ENCODE measurements at places on chromosomes 16 and 17. TPM values are rescaled to one million over a fixed set of nuclear protein-coding genes. Genes with fewer than 3 reads are reported as not detected.
A peak's percentile ranks its signal among the peaks of the same experiment; 100 is the strongest.

DNA sequence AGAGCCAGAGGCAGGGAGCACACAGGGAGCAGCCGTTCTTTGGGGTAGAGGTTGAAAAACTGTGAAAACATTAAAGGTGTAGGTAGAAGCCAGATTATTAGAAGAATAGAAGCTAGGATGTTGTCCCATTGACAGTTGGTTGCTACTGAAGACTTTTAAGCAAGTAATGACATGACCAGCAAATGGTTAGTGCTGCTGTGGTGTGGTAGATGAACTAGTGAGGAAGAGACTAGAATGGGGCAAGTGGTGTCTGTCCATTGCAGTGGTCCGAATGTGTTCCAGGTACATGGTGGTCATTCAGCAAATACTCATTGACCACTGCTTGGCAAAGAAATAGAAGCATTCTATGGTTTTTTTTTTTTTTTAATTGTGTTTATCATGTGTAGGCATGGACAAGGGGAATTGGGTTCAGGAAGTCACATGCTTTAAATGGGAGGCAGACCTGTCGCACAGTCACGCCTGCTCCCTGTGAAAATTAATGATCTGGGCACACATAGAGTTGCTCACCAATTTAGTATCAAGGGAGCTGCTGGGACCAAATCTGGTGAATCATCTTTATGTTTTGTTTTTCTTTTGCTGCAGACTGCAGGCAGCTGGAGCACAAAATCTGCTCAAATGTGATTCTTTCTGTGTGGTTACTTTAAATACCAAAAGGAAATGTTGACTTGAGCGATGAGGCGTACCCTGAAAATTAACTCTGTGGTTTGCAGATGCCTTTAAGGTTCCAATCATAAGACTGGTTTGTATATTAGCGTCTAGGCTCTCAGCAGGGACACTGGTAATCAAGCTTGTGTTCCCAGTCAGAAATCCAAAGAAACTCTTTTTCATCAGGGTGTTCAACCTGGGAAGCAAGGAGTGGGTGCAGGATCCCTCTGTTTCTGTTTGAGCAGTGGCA, 30.7 kb downstream of the YPEL2 start:
- H3K27me3 ChIP-seq = no peaks in the 10 kb centered on the region
- H3K27ac ChIP-seq = peak overlapping the region; percentile 97
- H3K4me1 ChIP-seq = peaks cover 99% of the 10 kb centered on the region
- no peak for DNase-seq
- H3K4me3 ChIP-seq = peak overlapping the region; percentile 13

DNA sequence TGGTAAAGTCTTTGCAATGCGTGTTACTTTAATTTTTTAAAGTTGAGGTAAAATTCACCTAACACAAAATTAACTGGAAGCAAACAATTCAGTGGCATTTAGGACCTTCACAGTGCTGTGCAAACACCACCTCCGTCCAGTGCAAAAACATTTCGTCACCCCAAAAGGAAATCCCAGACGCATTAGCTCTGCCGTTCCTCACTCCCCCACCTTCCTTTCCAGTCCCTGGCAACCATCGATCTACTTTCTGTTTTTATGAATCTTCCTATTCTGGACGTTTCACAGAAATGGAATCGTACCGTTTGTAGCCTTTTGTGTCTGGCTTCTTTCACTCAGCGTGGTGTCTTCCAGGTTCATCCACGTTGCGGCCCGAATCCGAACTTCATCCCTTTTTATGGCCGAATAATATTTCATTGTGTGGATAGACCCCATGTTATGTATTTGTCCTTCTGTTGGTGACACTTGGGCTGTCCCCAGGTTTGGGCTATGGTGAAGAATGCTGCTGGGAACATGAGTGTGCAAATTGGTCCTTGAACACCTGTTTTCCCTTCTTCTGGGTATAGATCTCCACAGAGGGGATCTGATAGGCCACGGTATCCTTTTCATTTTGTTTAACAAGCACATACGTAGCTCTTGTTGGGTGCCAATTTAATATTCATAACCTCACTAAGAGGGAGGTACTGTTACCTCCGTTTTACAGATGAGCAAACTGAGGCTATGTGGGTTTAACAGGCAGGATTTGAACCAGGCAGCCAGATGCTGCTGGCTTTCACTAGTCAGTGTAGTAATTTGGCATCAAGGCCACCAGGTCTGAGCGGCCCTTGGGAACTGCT, 232.0 kb upstream of the GSE1 start:
- H3K4me3 ChIP-seq = no peak overlapping the region
- H3K4me1 ChIP-seq = peaks cover 58% of the 10 kb centered on the region
- DNase-seq = no peak
- no peaks in the 10 kb centered on the region for H3K36me3 ChIP-seq

- no peak overlapping the region for H3K27ac ChIP-seq
- no peak overlapping the region for H3K4me3 ChIP-seq
- no peaks in the 10 kb centered on the region for H3K36me3 ChIP-seq
- no peaks in the 10 kb centered on the region for H3K4me1 ChIP-seq
- no peaks in the 10 kb centered on the region for H3K27me3 ChIP-seq
These were observed 45.2 kb downstream of the AXIN2 start for GRCh38 chr17:65515959-65516948.

DNA sequence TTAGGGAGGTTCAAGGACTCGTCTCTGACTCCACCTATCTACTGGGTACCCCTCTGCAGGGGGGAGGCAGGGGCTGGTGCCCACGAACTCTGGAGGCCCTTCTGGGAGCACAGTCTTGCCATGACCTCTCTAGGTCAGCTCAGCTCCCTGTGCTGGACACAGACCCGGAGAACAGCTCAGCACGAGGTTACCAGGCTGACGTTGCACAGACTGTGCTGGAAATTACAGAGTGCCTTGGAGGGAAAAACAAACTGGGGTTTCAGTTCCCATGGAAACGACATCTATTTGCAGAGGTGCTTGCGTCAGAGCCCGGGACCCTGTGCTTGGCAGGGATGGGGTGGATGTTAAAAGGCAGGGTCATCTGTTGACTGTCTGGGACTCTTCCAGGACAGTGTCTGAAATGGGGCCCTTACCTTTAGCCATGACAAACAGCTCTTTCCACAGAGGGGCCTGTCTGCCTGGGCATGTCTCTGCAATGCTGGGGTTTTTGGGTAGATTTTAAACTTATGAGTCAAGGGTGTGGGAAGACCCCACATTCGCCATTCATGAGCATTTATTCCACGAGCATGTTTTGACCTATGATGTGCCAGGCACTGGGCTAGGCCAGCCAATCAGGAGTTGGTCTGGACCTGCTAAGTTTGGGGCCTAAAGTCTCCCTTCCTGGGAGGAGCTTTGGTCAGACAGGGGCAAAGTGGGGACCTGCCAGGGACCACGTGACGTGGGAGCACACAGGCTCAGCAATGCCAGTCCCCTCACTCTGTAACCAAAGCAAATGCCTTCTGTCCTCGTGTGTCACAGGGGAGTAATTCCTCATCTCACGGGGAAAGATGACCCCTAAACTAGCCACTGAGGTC, 22.5 kb downstream of the CCR7 start:
- H3K4me1 ChIP-seq = peaks cover 65% of the 10 kb centered on the region
- peak overlapping the region; percentile 94 for H3K27ac ChIP-seq
- peak; percentile 83 for DNase-seq
- no peaks in the 10 kb centered on the region for H3K36me3 ChIP-seq

DNA sequence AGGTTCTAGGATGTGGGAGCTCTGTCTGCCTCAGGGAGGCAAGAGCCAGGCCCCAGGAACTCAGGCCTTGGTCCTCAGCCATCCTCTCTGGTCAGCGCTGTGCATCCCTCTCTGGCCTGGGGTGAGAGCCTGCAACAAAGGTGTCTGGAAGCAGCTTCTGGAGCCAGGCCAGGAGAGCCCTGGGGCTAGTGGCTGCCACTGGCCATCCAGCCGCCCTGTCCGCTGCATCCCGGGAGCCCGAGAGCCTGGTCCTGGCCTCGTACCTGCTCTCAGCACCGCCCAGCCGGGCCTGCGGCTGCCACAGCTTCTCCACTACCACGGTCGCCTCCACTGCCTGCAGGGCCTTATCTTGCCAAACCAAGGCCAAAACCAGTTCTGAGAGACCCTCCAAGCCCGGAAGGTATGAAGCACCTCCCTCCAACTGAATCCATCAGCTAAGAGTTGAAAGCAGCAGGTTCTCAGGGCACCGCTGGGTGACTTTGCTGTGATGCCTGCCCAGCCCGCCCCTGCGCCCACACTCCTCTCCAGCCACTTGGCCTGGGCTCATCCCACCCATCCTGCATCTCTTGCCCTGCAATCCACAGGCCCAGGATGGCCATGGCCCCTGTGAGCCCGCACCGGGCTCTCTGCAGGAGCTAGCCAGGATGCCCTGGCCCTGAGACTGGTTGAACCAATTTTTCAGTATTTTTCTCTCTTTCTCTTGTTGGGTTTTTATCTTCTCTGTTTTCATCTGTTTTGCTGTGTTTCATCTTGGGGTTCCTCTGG, 85.7 kb downstream of the AMFR start:
- no peak overlapping the region for H3K27ac ChIP-seq
- no peaks in the 10 kb centered on the region for H3K27me3 ChIP-seq
- DNase-seq = no peak
- peaks cover 8% of the 10 kb centered on the region for H3K36me3 ChIP-seq
- peaks cover 17% of the 10 kb centered on the region for H3K4me1 ChIP-seq
- H3K4me3 ChIP-seq = no peak overlapping the region

- peaks cover 8% of the 10 kb centered on the region for H3K4me1 ChIP-seq
- DNase-seq = no peak
- H3K36me3 ChIP-seq = no peaks in the 10 kb centered on the region
- H3K27me3 ChIP-seq = no peaks in the 10 kb centered on the region
- H3K27ac ChIP-seq = no peak overlapping the region
These were observed 18.7 kb downstream of the RAB40B start for GRCh38 chr17:82679586-82680465.

DNA sequence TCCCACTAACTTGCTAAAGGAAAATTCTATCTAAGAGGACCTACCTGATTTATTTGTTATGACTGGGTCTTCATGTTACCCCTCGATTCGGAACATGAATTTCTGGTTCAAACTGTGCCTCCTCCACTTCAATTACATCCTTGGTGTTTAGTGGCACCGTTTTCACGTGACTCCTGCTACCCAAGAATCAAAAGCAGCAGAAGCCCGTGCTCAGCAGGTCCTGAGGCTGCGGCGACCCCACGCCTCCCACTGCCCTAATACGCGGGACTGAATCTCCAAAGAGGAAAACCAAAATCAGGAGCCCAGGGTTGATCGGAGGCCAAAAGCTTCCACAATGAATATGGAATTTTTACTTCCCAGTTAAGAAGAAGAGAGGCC, 94.0 kb upstream of the METRNL start:
- H3K27ac ChIP-seq = no peak overlapping the region
- H3K4me1 ChIP-seq = no peaks in the 10 kb centered on the region
- no peak for DNase-seq
- no peaks in the 10 kb centered on the region for H3K36me3 ChIP-seq

- no peak for DNase-seq
- no peak overlapping the region for H3K27ac ChIP-seq
- no peak overlapping the region for H3K4me3 ChIP-seq
- no peaks in the 10 kb centered on the region for H3K4me1 ChIP-seq
These were observed 50.1 kb downstream of the KLHDC4 start for GRCh38 chr16:87715658-87716057.

GRCh38 chr16:50066482-50067289, 916 bp downstream of the HEATR3 start:
- peak overlapping the region; percentile 94 for H3K4me3 ChIP-seq
- no peak for DNase-seq
- no peaks in the 10 kb centered on the region for H3K27me3 ChIP-seq
- peak overlapping the region; percentile 99 for H3K27ac ChIP-seq

DNA sequence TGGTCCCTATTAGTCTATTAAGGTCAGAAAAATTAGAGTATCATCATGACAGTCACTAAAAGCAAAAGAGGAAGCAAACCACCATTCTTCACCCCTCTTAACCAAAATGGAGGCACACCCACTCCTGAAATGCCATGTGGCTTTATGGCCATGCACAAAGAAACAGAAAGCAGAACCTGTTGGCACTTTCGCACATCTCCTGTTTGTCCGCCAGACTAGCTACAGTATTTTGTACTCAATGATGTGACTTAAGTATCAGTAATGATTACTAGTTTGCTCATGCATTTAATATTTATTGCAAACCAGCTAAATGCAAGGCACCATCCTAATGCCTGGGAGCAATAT, 70.2 kb upstream of the GNAO1 start:
- H3K36me3 ChIP-seq = no peaks in the 10 kb centered on the region
- no peak overlapping the region for H3K27ac ChIP-seq
- no peak for DNase-seq
- H3K27me3 ChIP-seq = no peaks in the 10 kb centered on the region
- H3K4me1 ChIP-seq = peaks cover 12% of the 10 kb centered on the region
- no peak overlapping the region for H3K4me3 ChIP-seq

GRCh38 chr16:450385-450784, 24.9 kb downstream of the RAB11FIP3 start:
- no peaks in the 10 kb centered on the region for H3K36me3 ChIP-seq
- H3K27me3 ChIP-seq = no peaks in the 10 kb centered on the region
- DNase-seq = no peak
- H3K27ac ChIP-seq = no peak overlapping the region
- no peak overlapping the region for H3K4me3 ChIP-seq

DNA sequence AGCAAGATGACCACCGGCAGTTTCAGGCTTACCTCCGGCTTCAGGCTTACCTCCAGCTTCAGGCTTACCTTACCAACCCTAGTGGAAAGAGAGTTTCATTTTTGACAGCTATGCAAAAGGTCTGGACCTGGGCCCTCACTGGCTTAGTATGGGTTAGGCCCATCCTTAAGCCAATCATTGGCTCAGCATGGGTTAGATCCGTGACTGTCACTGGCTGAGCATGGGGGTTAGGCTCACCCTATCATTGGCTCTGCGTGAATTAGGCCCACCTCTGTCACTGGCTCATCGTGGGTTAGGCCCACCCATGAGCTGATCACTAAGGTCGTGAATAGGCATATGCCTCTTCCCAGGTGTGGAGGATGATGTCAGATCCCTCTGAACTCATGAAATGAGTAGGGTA, 8.1 kb downstream of the NDE1 start:
- H3K4me1 ChIP-seq = peaks cover 48% of the 10 kb centered on the region
- H3K36me3 ChIP-seq = no peaks in the 10 kb centered on the region
- no peak overlapping the region for H3K4me3 ChIP-seq
- no peak overlapping the region for H3K27ac ChIP-seq
- H3K27me3 ChIP-seq = no peaks in the 10 kb centered on the region

DNA sequence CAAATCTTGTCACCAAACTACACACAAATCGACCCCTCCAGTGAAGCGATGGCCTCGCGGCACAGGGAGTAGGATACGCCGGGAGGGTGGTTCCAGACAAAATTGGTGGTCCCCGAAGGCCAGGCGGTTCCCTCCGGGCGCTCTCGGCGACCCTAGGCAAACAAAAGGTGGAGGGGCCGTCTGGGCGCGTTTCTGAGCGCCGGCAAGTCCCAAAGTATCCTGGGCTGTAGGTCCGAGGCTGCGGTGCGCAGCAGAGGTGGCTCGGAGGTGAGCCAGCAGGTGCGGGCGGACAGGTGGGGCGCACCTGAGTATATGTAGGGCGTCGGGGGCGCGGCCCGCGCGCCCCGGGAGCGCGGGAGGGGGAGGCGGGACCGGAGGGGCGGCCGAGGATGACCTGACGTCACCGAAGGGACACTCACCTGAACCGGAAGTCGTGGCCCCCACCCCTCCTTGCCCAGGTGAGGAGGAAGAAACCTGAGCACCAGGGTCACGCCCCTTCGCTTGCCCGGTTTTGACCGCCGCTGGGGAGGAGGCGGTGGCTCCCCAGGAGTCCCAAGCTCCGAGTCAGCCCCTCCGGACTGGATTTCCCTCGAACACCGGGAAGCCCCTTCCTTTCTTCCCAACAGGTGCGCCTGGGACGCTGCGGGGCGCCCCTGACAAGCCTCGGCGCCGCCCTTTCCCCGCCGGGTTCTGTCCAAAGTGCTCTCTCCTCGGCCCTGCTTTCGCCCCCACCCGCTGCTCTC, at the start of gene CLDN7:
Gene CLDN7, minus strand, starts transcription at position 287 of the 743 bp plus-strand sequence. CDS start 435 bp downstream, outside the sequence.
- H3K4me1 ChIP-seq = peaks cover 33% of the 10 kb centered on the region
- H3K27ac ChIP-seq = peak within 1 kb of the TSS; percentile 16
- peaks cover 68% of the 10 kb centered on the region for H3K27me3 ChIP-seq

HSD17B1 gene
- 0.99 TPM for total RNA-seq

MT1M gene
- 3.1 TPM for total RNA-seq

PERCC1 gene
- not detected for total RNA-seq

MYCBPAP gene
- 0.82 TPM for total RNA-seq

DPEP2 gene
- 0.99 TPM for total RNA-seq

SPECC1 gene
- total RNA-seq = 10.6 TPM

All from left ventricle myocardium inferior (tissue), 1 donor.